ENCODE measurements at places on chromosomes 16 and 17.

DNA sequence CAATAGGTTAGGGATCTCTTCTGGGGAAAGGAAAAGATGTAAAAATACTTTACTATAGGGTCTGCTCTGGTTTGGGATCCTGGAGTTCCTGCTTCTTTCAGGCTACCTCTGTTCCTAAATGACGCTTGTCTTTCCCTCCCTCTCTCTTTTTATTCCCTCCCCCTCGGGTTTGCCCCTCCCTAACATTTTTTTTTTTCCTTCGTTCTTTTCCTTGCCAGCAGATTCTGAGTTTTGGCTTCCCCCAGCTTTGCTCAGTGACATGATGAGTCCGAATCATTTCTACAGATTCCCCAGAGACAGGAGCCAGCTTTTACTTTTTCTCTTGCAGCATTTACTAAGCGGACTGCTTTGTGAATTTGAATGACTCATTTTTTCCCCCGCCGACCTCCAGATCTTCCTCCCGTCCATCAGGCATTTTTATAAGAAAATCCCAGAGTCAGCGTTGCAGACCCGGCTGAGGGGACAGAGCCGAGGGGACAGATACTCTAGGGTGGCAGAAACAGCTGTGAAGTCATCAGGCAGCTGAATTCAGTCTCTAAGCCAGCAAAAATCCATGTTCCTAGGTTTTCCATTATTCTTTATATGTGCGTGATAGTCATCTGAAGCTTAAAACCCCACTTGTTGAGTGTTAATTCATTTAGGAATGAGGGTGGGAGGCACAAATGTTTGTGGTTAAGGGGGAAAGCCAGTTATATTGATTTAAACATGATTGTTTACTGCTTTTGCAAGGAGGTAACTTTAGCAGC, at the start of gene TMEM100:
TSS of gene TMEM100 (minus strand) at position 123 of the 746 bp plus-strand sequence. CDS start 1,794 bp downstream, outside the sequence.
- no peak for DNase-seq

- no peak for DNase-seq
Observed at GRCh38 chr17:50108556-50108955, 13.4 kb downstream of the PDK2 start.

DNA sequence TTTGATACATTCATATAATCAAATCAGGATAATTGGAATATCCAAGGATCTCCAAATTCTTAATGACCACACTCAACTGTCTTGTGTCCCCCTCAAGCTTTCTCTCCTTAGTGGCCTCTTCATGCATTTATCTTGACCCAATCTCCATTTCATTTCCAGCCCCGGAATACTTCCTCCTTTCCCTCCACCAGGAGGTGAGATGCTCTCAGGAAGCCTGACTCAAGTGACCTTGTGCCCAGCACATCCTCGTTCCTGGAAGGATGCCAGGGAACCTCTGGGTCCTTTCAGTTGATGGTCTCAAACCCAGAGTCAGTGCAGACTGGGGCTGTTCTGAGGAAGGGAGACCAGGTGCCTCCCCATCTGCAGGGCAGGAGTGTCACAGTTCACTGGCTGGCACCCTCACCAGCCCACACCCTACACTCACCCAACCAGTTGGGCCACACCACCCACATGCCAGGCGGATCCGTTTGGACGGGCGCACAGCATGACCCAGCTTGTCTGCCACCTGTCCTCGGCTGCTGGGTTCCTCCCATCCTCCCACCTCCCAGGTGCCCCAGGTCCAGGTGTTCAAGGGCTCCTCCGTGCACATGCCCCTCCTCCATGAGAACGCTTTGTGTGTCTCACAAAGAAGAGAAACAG, 14.0 kb upstream of the EMP2 start:
- DNase-seq: no peak

DNA sequence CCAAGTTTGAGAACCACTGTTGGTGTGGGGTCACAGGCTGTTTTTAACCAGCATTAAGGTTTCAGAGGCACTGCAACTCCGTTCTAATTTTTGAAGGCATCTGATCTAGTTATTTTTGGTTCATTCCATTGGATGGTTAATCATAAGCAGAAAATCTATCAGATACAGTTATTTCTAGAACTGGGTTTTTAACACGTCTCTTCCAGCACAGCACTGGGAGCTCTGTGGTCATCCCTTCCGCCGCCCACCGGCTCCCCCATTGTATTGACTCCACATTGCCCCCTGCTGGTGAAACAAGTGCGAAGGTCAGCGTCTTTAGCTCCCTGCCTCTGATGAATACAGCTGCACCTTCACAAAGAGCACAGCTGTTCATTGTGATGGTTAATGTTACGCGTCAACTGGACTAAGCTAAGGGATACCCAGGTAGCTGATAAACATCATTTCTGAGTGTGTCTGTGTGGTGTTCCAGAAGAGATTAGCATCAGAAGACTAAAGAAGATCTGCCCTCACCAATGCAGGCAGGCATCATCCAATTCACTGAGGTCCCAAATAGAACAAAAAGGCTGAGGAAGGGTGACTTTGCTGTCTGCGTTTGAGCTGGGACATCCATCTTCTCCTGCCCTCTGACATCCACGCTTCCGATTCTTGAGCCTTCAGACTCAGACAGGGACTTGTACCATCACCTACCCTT, 8.5 kb downstream of the CCL18 start:
- DNase-seq: peak; percentile 24

GRCh38 chr16:71460236-71460635, 1.8 kb downstream of the ZNF23 start:
- DNase-seq: no peak

- DNase-seq: no peak
Observed at GRCh38 chr16:71426069-71426879, 15.6 kb downstream of the TLE7 start.

DNA sequence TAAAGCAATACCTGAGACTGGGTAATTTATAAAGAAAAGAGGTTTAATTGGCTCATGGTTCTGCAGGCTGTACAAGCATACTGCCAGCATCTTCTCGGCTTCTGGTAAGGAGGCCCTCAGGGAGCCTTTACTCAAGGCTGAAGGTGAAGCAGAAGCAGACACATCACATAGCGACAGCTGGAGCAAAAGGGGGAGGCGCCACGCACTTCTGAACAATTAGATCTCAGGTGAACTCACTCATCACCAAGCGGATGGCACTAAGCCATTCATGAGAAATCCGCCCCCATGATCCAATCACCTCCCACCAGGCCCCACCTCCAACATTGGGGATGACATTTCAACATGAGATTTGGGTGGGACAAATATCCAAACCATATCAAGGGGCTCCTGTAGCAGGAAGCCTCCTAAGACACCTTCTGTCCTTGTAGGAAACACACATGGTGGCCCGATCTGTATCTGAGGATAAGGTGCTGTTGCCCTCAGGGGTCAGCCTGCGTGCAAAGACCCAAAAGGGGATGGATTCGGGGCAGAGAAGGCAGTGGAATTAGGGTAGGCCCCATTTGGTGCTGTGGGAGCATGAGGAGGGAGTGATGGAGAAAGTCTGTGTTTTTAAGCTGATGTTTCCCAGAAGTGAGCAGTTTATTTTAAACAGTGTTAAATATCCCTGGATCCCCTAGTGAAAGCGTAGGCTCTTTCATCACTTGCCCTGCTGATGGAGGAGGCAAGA, 23.0 kb downstream of the IL21R start:
- no peak for DNase-seq

DNA sequence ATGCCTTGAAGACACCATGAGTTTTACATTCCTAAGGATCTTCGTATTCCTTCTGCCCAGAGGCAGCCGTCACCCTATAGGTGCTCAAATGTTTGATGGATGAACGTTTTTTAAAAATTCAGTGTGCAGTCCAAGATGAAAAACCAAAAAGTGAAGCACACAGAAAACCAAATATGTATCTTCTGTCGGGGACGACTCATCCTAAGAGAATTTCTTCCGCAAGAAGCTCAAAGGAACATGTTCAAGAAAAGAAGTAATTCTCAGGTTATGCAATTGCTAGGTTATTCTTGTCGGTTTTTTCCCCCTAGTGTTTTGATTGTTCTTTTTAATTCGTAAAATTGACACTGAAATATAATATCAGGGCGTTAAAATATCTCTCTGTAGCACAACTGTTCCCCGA, 1.4 kb downstream of the CENPV start:
- DNase-seq: no peak

DNA sequence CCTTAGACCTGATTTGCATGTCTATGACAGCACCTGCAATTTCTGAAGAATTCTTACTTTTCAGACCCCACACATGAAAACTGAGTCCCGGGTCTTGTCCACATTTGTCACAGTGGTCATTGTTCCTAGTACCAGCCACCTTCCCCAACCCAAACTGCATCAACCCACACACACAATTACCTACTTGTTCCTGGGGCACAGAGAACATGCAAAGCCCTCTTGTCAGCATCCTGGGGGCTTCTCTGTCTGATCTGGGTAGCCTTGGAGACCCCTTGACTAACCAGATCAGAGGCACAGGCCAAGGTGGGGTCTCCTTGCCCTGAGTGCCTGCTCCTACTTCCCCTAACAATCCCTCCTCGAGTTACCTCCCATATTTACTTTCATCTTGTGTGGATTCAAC, 36.7 kb upstream of the PIK3R6 start:
- no peak for DNase-seq

DNA sequence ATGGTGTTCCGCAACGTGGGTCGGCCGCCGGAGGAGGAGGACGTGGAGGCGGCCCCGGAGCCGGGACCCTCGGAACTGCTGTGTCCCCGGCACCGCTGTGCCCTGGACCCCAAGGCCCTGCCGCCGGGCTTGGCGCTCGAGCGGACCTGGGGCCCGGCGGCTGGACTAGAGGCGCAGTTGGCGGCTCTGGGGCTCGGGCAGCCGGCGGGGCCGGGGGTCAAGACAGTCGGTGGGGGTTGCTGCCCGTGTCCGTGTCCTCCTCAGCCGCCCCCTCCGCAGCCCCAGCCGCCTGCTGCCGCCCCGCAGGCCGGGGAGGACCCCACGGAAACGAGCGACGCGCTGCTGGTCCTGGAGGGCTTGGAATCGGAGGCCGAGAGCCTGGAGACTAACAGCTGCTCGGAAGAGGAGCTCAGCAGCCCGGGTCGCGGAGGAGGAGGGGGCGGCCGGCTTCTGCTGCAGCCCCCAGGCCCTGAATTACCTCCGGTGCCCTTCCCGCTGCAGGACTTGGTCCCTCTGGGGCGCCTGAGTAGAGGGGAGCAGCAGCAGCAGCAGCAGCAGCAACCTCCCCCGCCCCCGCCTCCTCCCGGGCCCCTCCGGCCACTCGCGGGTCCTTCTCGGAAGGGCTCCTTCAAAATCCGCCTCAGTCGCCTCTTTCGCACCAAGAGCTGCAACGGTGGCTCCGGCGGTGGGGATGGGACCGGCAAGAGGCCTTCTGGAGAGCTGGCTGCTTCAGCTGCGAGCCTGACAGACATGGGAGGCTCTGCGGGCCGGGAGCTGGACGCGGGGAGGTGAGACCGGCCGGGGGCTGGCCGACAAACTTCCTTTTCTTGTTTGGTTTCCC, 821 bp downstream of the SOCS7 start:
- DNase-seq: no peak

DNA sequence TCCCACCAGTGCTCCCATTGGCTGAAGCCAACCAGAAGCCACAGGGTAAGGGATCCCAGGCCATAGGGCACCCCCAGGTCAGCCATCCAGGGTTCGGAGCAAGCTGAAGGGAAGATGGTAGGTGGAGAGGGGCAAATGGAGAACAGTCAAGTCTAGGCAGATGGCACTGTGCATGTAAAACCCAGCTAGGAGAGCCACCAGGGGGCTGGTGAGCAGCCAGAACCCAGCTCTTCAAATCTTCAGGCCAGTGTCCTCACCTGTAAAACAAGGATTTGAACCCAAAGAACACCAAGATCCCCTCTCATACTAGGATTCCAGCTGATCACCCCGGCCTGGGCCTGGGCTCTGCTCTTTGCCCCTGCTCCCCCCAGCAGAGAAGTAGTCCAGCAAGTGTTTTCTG, 43.5 kb downstream of the GINS3 start:
- DNase-seq: no peak

DNA sequence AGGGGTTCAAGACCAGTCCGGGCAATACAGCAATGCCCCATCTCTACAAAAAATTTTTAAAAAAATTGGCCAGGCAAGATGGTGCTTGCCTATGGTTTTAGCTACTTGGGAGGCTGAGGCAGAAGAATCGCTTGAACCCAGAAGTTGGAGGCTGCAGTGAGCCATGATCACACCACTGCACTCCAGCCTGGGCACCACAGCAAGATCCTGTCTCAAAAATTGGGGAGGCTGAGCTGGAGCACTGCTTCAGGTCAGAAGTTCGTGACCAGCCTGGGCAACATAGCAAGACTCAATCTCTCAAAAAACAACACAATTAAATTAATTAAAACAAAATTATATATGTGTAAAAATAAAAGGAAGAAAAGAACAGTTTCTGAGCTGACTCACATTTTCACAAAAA, 74.8 kb upstream of the CLEC18B start:
- DNase-seq: no peak

- no peak for DNase-seq
Observed at GRCh38 chr17:10099051-10099571, 99.3 kb downstream of the GAS7 start.

DNA sequence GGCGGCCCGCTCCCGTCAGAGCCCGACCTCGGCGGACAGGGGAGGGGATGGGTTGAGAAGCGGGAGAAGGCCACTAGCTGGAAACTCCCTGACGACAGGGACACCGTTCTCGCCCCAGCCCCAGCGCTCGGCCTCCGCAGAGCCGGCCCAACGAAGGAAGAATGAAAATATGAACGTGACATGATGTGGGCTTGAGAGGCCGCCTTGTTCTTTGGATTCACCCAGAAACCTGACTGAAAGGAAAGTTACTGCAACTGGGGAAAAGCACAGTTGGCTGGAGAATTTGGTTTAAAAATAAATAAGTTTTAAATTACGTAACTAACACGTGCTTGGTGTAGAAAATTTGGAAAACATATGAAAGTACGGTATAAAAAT, 21.1 kb downstream of the NPTX1 start:
- no peak for DNase-seq

GRCh38 chr16:23948949-23949411, 113.2 kb downstream of the PRKCB start:
- DNase-seq: peak; percentile 27
